ENCODE measurements at places on chromosomes 2 and 18. TPM values are rescaled to one million over a fixed set of nuclear protein-coding genes. Genes with fewer than 3 reads are reported as not detected.

CYTIP gene
- total RNA-seq: not detected

RTP5 gene
- not detected for total RNA-seq

C2orf72 gene
- 5.6 TPM for total RNA-seq

TMEM178A gene
- total RNA-seq: 0.21 TPM

RFX8 gene
- not detected for total RNA-seq

ELMOD3 gene
- 12.4 TPM for total RNA-seq

LIMS2 gene
- 6.5 TPM for total RNA-seq
